Stimulated activated CD8-positive, alpha-beta memory T cell treated with anti-CD3 and anti-CD28 coated beads, Interleukin-12 subunit alpha, Interleukin-12 subunit beta, amount 100 ng/mL, for 4 hours (primary cell): ENCODE measurements at places on chromosomes 2 and 18.

DNA sequence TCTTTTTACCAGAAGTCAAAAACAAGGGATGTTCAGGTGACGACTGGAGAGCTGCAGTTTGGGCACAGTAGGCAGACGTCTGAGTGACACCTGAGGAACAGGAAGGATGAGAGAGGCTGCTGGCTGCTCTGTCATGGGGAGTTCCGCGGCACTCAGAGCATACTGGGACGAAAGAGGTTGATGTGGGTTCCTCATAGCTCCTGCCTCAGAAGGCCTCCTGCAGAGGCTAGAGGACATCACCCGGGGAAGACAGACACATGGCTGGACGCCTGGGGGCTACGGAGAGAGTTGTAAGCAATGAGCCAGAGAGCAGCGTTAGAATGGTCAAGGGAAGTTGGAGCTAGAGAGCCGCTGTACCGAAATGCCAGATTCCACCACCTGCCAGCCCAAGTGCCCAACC, 45.1 kb upstream of the GLI2 start:
- DNase-seq = no peak

DNA sequence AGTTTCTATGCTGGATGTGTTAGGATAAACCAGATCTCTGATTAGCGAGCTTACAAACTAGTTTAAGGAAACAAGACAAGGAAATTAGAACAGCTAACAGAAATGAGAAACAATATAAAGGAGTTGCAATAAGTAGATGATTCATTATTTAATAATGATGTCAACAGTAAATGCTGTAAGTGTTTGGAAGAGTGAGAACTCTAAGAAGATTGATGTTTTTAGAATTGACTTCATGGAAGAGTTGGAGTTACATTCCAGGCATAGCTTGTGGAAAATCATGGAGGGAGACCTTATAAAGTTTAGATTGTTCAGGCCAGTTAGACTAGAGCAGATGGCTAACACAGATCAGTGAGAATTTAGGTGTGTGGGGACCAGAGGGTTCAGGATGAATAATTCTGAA, 32.6 kb downstream of the PPP1R1C start:
- DNase-seq = no peak

GRCh38 chr2:238382381-238382781, 44.3 kb upstream of the ASB1 start:
- no peak for DNase-seq

- no peak for DNase-seq
Observed at GRCh38 chr2:43397411-43397810, 171.0 kb upstream of the ZFP36L2 start.

GRCh38 chr18:31566576-31567306, 24.9 kb upstream of the TTR start:
- no peak for DNase-seq

DNA sequence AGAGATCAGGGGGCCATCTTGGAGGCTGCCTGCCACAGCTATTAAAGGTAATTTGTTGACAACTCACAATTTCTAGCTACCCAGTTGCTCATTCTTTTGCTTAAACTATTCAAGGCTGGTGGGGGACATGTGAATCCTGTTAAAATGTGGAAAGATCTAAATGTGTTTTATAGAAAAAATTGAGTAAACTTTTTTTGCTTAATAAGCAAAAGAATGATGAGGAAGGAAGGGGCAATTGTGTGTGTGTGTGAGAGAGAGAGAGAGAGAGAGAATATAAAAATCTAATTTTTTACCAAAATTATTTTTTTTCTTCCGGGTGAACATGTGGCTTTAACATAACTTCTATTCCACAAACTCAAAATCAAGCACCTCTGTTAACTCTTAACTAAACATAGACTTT, 5.2 kb upstream of the IL1RL1 start:
- DNase-seq = no peak

- no peak for DNase-seq
Observed at GRCh38 chr18:50944245-50944932, 23.5 kb upstream of the ELAC1 start.

GRCh38 chr2:61811821-61812220, 42.0 kb downstream of the FAM161A start:
- no peak for DNase-seq

- DNase-seq = no peak
Observed at GRCh38 chr2:240530181-240530580, 27.6 kb downstream of the ANKMY1 start.
